ENCODE measurements at places on chromosomes 4 and X. TPM values are rescaled to one million over a fixed set of nuclear protein-coding genes. Genes with fewer than 3 reads are reported as not detected.

GRCh38 chr4:86033171-86033570 is 326.7 kb downstream of the MAPK10 start:
- peak; percentile 41 for DNase-seq

- no peak for DNase-seq
These were observed 35.5 kb downstream of the F8 start for GRCh38 chrX:154986826-154987575.

- no peak for DNase-seq
These were observed 76.0 kb upstream of the KIT start for GRCh38 chr4:54581807-54582206.

- DNase-seq: peak; percentile 52
These were observed 153.4 kb downstream of the ARX start for GRCh38 chrX:24862343-24862742.

DNA sequence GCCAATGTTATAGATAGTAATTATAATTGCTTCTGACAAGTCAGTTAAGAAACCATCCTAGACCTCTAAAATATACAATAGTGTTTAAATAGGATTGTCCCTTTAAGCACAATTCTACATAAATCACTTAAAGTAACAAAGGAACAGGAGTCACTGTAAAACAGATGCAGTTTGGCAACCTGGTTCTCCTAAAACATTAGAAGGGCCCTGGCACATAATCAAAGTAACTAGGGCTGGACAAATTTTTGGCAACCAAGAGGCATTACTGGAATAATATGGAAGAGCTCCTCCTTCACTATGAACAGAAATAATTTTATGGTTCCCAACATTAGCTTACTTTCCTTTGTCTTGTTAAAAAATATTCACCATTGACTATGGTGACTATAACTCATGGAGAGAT is 75.0 kb upstream of the CCDC160 start:
- DNase-seq: no peak

DNA sequence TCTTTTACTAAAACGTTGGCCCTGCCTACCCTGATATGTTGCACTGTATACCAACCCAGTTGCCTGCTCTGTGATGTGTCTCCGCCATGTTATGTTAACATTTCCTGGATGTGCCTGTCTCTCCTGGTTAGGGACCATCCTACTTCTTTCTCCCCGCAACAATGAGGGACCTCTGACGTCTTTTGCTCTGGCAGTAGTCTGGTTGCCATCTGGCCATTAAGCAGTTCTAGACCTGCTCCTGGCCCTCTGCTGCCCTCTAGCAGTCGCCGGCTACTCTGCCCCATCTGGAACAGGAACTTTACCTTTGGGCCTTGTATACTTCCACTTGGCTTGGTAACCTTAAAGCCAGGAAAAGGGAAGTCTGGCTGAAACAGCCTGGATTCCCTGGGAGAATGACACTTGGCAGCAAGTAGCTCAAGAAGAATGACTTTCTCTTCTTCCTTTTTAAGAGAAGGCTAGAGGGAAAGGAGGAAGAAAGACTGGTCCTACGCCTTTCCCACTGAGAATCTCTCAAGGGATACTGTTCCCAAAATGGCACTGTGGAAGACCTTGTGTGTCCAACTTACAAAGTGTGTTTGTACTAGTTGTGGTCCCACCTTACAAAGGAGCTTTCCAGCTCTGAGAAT is 63.5 kb downstream of the GPC3 start:
- DNase-seq: peak; percentile 5

- no peak for DNase-seq
These were observed 71.1 kb upstream of the SCOC start for GRCh38 chr4:140302151-140302859.

GRCh38 chrX:49058794-49059193 is at the start of gene CCDC120:
CCDC120 (plus strand) TSS chrX:49058999; CDS start chrX:49062042, 3,043 bp downstream.
- no peak for DNase-seq

- DNase-seq: no peak
These were observed 209.1 kb upstream of the FAM47A start for GRCh38 chrX:34341258-34341657.

- DNase-seq: no peak
These were observed 7.1 kb upstream of the SCRG1 start for GRCh38 chr4:173405840-173406606.

GRCh38 chr4:185950891-185951290 is 118.1 kb upstream of the TLR3 start:
- no peak for DNase-seq

GRCh38 chr4:79788884-79789283 is 284.1 kb downstream of the ANTXR2 start:
- no peak for DNase-seq

DNA sequence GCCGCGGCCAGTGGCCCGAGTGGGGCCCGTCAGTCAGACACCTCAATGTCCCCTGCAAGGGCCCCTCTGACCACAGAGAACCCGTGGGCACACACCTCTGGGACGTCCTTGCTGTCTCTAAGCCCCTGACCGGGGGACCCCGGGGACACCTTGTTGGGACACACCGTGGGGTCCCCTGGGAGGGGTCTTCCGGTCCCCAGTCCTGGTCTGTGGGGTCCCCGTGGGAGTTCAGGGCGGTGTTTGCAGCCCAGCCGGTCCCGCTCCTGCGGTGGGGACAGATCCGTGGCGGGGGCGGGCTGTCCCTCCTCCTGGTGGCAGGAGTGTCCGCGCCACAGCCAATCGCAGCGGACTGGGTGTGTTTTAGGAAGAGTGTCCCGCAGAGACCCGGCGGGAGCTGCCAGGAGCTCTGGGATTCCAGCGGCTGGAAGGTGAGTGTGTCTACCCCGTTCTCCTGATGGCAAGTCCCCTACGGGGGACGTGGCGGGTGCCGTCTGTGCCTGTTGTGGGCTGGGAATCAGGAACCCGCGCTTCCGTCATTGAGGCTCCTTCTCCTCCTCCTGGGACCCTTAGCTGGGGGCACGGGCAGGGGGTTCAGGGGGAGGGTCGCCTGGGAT is 5.1 kb upstream of the PLCXD1 start:
- peak; percentile 37 for DNase-seq

DNA sequence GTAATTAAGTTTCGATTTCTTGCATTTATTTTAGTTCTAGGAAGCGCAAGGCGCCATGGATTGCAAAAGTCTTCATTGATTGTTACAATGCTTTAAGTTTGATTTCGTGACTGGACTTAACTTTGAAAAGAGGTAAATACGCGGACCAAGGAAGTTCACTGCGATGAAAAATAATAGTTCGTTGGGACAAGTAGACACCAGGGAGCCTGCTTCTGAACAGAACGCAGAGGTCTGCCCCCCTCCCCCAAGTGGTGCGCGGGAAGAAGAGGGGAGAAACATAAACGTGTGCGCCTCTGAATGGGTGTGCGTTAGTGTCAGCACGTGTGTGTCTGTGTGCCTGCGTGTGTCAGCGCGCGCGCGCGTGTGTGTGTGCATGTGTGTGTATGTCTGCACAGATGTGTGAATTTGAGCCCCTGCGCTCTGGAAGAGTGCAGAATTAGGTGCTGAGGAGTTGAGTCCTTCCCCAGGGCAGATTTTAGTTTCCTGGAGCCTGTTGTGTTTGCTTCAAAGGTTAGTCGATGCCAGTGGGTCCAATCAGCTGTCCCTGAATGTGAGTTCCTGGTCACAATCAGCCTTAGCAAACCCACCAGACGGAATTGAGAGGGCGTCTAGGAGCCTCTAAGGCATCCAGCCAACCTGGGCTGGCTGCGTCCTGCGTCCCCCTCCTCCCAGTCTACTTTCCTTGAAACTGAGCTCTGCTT is 5.8 kb upstream of the POU4F2 start:
- DNase-seq: no peak

DNA sequence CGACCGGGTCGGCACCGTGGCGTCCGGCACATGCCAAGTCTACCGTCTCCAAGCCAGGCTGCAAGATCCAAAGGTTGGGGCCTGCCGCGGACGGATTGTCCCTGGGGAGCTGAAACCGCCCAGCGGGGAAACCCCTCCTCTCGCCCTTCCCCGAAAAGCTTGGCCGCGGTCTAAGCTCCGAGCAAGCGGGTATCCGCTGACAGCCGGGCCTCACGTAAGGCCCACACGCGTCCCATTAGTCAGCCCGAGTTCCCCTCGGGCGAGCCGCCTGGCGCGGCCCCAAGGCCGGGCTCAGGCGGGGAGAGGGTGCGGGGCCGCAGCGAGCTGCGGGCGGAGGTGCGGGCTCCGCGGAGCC is 6.8 kb upstream of the BCOR start:
- peak; percentile 67 for DNase-seq

DNA sequence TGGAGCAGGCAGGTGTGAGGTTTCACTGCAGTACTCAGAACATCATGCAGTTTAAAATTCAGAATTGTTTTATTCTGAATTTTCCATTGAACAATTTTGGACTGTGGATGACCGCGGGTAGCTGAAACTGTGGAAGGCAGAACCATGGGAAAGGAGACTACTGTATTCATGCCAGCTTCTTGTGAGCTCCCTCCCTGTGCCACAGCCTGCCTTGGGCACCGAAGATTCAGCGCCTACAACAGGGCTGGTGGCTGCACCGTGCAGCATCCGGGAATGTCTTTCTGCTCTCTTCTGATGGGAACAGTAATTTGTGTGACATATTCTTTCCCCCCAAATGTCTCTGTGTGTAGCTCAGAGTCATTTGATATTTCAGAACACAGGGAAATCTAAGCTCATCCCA is 118.5 kb upstream of the NKX1-1 start:
- DNase-seq: no peak

DNA sequence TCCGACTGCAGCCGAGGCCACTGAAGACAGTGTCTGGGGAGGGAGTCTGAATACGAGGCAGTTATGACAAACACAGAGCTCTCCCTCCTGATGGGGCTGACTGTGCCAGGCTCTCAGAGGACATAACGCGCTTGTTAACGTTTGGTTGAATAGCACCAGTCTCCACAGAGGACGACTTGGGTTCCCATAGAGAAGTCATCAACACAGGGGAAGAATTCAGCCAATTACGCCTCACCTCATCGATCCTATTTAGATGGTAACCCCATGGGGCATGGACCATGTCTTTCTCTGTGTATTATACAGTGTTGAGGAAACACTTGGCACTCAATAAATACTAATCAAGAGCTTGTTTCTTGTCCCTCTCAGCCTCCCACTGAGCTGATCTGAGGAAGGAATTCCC is 642.6 kb upstream of the LCORL start:
- no peak for DNase-seq

DNA sequence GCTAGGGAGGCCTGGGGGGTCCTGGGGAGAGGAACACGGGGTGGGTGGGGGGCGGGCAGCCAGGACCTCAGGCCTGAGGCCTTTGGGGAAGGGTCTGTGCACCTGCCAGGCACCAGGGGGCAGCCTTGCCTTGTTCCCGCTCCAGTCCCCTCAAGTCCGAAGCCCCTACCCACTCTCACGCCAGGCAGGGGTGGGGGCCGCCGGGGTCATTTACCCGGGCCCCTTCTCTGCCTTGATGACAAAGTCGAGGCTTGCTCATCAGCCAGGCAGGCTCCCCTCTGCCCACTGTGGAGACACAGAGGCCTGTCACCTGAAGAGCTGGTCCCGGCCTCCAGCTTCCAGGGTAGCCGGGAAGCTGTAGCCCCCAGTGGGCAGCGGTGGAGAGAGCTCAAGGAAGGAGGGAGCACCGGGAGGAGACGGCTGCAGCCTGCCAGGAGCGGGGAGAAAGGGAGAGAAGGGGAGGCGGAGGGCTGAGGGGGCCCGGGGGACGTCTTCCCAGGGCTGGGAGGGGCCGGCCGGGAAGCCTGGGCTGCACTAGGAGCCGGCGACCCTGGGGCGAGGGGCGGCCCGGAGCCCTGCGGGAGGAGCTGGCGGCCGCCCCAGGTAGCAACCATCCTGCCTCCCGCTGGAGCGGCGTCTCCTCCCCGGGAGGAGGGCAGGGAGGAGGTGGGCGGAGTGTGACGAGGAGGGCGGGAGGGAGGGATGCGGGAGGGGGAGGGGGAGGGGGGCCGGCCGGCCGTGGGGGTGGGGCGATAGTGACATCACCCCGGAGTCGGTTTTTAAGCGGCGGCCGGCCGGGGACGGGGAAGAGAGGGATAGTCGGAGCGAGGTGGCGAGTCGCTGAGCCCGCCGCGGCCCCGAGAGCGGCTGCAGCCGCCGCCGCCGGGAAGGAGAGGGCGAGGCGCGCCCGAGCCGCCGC is at the start of gene SLC6A8:
TSS of gene SLC6A8 (plus strand) at position 806 of the 919 bp plus-strand sequence. CDS start 649 bp downstream, outside the sequence.
- peak; percentile 44 for DNase-seq

GRCh38 chr4:26893491-26893890 is 32.9 kb downstream of the STIM2 start:
- DNase-seq: peak; percentile 38

GRCh38 chrX:20498851-20499635 is 232.3 kb upstream of the RPS6KA3 start:
- DNase-seq: peak; percentile 64

DNA sequence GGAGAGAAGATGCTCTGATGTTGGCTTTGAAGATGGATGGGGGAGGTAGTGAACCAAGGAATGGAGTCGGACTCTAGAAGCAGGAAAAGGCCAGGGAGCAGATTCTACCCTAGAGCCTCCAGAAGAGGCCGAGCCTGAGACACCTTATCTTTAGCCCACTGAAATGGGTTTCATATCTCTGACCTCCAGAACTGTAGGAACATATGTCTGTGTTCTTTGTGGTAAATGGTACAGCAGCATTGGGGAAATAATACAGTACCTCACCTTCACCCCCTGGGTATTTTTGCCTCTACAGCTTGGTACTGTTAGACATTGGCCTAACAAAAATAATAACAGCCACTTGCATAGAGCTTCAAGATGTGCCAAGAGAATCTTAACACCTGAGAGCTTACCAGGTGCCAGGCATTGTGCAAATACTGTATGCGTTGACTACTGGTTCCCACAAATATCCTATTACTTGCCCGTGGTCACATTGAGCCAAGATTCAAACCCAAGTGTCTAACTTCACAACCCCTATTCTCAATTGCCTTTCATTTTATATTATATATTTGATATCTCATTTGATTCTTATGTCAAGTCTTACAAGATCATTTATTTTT is 57.0 kb upstream of the PGM2 start:
- no peak for DNase-seq

- DNase-seq: peak; percentile 98
These were observed 37.9 kb downstream of the LDB2 start for GRCh38 chr4:16860516-16860915.

DNA sequence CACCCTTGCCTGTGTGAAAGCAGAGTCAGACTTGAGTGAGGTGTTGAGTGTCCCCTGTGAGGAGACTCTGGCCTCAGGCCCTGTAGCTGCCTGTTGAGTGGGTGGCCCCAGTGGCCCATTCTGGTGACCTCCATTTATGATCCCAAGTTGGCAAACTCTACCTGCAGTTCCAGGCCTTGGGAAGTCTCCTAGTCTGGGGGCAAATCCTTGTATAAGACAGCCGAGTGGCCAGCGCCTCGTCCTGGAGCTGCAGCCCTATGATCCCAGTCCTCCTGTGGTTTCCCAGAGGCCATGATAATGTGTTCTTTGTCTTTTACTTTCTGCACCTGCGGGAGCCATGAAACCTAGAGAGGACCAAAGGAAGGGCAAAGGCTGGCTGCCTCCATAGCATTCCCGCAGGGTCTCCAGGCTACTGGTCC is 58.7 kb downstream of the NBDY start:
- DNase-seq: no peak

The TRAM1L1 gene
- total RNA-seq: 3.4 TPM

The HAND2 gene
- 0.56 TPM for total RNA-seq

The SPON2 gene
- total RNA-seq: 21.1 TPM

The CFI gene
- 0.28 TPM for total RNA-seq

The XPNPEP2 gene
- not detected for total RNA-seq

The MGAT4D gene
- not detected for total RNA-seq

The DCHS2 gene
- total RNA-seq: not detected

The WDR17 gene
- 0.83 TPM for total RNA-seq

The S100P gene
- total RNA-seq: not detected

The GRPR gene
- 16.4 TPM for total RNA-seq

The ARHGEF6 gene
- total RNA-seq: 3.1 TPM

The HDAC6 gene
- 14.7 TPM for total RNA-seq

The BEND2 gene
- not detected for total RNA-seq

The RNF212 gene
- total RNA-seq: under 0.01 TPM

The MAGEA4 gene
- not detected for total RNA-seq
